Cardiac fibroblast (primary cell): ENCODE measurements at places on chromosomes 16 and 17.

- DNase-seq = no peak
Measured at GRCh38 chr17:2369551-2370210, 31.2 kb downstream of the MNT start.

DNA sequence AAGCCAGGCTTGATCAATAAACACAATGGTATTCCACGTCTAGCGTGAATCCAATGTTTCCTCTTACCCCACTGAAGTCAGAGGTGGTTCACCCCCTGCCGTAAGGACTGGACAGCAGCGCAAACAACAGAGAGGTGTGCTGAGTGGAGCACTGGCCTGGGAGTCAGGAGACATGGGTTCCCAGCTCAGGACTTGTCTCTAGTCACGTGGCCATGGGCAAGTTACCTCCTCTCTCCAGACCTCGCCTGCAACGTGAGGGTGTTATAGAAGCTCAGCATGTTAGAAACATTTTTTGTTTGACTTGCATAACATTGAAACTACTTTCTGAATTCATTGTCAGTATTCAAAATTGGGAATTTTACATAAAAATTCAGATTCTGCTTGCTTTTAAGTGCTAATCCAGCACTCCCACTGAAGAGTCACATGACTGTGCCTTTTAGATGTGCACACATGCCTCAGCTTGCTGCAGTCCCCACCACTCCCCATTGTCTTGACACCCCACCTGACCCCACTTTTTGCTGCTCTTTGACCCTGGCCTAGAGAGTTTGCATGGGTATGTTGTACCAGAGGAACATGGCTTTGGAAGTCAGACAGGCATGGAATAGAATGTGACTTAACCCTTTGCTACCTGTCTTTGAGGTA is 8.8 kb upstream of the CPNE2 start:
- DNase-seq = no peak

GRCh38 chr16:57316390-57317017 is 32.0 kb upstream of the PLLP start:
- peak; percentile 93 for DNase-seq

DNA sequence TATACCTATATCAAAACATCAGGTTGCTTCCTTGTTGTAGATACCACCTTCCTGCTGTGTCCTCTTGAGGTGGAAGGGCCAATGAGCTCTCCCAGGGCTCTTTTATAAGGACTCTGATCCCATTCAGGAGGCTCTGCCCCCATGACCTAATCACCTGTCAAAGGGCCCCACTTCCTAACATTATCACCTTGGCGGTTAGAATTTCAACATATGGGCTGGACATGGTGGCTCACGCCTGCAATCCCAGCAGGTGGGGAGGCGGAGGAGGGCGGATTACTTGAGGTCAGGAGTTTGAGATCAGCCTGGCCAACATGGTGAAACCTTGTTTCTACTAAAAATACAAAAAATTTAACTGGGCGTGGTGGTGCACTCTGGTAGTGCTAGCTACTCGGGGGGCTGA is 86.4 kb downstream of the HAPSTR1 start:
- no peak for DNase-seq

GRCh38 chr17:79761894-79762589 is 15.9 kb upstream of the CBX2 start:
- DNase-seq = no peak

- DNase-seq = peak; percentile 70
Measured at GRCh38 chr16:66740533-66740932, 10.9 kb downstream of the DYNC1LI2 start.

- DNase-seq = no peak
Measured at GRCh38 chr17:66834919-66835454, at the start of gene CACNG5. Gene CACNG5 (plus strand): TSS chr17:66835117. CDS start chr17:66877333, 42,216 bp downstream.

GRCh38 chr16:19657831-19658230 is 60.2 kb downstream of the KNOP1 start:
- no peak for DNase-seq

- DNase-seq = peak; percentile 55
Measured at GRCh38 chr17:40596261-40596919, 31.1 kb upstream of the CCR7 start.

- DNase-seq = no peak
Measured at GRCh38 chr17:50127697-50128361, 2.1 kb downstream of the SAMD14 start.

DNA sequence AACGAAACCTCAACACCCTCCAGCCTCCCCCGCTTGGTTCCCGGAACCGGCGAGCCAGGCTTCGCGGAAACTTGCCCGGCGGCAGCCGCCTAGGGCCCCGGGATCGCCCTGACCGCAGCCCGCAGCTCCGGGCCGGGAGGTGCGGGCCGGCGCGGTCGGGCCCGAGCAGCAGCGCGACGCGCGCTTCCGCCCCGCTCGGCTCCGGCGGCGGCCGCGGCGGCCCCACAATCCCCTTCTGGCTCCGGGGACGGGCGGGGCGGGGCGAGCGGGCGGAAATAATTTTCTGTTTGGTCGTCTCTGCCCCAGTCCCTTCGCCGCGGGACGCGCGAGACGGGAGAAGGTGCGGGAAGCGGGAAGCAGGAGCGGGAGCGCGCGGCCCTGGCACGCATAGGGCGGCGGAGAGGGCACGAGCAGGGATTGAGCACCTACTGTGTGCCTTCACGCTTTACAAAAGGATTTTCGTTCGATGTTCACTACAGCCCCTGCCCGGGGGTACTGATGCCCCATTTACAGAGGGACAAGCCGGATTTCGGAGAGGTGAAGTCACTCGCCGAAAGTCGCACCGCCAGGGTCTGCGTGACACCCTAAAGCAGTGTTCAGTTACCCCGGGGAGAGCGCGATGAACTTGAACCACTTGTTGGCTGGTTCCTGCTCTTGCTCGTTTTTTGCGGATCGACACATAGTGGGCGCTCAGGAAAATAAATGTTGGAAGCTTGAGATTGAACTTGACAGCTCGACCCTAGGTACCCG is 2.7 kb upstream of the MLLT6 start:
- DNase-seq = peak; percentile 87

DNA sequence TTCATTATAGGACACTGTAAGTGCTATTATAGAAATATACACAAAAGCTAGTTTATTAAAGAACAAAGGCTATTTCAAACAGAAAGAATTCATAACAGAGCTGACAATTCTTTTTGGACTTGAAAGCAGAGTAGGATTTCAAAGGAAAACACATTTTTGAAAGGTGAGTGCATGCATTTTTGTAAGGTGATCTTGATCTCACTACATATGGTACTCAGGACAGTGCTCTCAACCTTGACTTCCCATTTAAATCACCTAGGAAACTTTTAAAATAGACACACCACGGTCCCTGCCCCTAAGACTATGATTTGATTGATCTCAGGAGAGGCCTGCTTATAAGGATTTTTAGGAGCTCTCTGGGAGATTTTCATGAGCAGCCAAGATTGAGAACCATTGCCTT is 1362.0 kb downstream of the CDH8 start:
- DNase-seq = no peak

DNA sequence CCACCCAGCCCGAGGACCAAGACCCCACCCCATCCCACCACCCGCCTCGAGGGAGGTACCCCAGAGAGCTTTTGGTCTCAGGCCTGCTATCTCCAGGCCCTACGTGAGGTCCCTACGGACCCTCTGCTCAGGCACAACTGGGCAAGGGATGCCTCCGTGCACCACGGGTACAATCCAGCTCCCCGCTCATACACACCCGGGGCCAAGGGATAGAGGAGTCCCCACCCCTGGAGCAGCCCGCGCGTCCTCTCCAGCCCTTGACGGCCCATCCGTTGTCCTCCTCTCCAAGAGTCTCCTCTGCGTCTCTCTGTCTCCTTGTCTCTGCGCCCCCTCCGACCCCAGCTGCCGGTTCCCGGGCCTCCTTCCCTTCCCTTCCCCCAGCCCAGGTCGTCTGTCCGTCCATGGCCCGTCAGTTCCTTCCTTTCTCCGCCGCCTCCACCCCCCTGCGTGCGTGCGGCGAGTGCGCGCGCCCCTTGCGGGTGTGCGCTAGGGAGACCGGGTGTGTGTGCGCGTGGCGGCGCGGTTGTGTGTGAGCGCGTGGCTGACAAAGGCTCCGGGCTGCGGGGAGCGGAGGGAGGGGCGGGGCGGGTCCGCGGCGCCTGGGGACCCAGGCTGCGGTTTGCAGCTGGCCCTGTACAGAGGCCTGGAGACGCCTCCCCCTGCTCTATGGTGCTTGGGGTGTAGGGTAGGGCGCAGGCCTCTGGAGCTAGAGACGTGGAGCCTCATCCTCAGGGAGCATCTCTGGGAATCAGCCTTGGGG is 930 bp downstream of the SPNS2 start:
- peak; percentile 13 for DNase-seq

DNA sequence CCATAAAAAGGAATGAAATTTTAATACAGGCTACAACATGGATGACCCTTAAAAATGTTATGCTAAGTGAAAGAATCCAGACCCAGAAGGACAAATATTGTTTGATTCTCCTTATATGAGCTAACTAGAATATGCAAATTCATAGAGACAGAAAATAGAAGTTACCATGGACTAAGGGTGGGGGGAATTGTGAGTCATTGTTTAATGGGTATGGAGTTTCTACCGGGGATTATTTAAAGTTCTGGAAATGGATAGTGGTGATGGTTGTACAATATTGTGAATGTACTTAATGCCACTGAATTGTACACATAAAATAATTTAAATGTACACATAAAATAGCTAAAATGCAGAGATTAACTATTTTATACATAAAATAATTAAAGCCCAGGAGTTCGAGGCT is 9.2 kb upstream of the MYO18A start:
- no peak for DNase-seq

GRCh38 chr16:57984443-57985203 is 13.7 kb upstream of the CNGB1 start:
- peak; percentile 67 for DNase-seq

GRCh38 chr17:44864831-44865230 is 17.1 kb downstream of the HIGD1B start:
- no peak for DNase-seq

DNA sequence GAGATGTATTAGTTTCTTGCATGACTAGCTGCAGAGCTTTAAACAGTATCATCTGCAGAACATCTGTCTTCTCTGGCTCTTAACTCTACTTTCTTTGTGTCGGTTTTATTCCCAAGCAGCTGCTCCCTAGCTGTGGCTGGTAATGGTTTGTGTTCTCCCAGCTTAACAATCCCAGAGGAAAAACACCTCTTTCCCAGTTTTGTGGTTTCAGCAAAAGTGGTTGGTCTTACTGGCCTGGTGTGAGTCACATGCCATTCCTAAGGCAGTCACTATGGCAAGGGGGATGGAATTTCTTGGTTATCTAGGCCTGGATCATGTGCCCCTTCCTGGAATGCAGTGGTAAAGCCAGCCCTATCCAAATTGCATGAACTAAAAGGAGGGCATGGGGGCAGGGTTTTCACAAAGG is 27.5 kb downstream of the OMG start:
- DNase-seq = peak; percentile 97

- peak; percentile 90 for DNase-seq
Measured at GRCh38 chr17:73291260-73291801, 20.5 kb downstream of the CDC42EP4 start.

- DNase-seq = no peak
Measured at GRCh38 chr17:21075739-21076085, 32.9 kb upstream of the USP22 start.

GRCh38 chr16:31703526-31704128 is 170.0 kb upstream of the ZNF267 start:
- no peak for DNase-seq

DNA sequence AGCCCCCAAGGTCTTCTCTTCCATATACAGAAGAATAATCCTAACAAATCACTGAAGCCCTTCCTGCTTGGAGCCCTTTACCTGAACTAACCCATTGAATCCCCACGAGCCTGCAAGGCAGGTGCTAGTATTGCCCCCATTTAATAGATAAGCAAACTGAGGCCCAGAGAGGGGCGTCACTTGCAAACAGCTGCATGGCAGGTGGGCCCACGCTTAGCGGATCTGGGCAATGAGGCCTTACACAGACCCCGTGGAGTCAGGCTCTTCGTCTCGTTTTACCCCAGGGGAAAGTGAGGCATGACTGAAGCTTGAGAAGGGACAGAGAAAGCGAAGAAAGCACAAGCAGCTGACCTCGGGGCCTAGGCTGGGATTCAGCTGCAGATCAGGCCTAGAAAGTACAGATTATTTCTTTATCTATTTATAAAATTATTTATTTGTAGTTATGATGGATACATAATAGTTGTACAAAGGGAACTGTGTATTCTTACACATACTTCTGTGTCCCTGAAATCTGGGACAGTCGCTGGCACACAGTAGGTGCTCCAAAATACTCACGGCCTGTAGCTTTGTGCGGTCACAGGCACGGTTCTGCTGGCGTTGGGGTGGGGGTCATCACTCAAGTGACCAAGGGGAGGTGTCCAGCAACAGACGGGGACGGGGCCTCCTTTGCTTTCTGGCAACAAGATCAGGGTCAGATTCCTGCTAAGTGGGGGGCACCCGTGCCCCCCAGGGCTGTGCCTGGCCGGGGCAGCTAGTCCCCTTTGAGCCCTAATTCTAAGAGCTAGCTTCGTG is 223.2 kb upstream of the GSE1 start:
- no peak for DNase-seq

DNA sequence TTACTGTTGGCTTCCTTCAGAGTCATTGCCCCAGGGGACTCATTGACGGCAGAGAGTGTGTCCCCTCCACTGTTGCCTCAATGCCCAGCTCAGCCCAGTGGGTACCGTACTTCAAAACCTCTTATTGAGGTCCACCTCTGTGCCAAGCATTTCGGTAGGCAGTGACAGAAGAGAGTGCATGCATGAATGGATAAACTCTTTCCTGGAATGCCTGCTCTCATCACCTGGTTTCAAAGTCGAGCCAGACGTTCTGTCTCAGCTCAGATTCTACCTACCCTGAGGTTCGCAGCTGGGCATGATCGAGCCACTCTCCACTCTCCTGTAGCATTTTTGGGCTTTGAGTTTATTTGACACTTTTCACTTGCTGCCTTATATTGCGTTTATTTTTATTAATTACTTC is 647.0 kb downstream of the MAF start:
- no peak for DNase-seq

GRCh38 chr17:36188891-36189306 is 7.7 kb downstream of the CCL3L1 start:
- no peak for DNase-seq

DNA sequence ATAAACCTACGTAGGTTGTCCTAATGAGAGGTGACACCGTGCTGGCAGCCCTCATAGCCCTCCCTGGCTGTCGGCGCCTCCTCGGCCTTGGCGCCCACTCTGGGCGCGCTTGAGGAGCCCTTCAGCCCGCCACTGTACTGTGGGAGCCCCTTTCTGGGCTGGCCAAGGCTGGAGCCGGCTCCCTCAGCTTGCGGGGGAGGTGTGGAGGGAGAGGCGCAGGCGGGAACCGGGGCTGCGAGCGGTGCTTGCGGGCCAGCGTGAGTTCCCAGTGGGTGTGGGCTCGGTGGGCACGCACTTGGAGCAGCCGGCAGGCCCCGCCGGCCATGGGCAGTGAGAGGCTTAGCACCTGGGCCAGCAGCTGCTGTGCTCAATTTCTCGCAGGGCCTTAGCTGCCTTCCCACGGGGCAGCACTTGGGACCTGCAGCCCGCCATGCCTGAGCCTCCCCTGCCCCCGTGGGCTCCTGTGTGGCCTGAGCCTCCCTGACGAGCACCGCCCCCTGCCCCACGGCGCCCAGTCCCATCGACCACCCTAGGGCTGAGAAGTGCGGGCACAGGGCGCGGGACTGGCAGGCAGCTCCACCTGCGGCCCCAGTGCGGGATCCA is 40.1 kb upstream of the AMZ2 start:
- DNase-seq = no peak
